ENCODE measurements at places on chromosomes 12 and 14.

DNA sequence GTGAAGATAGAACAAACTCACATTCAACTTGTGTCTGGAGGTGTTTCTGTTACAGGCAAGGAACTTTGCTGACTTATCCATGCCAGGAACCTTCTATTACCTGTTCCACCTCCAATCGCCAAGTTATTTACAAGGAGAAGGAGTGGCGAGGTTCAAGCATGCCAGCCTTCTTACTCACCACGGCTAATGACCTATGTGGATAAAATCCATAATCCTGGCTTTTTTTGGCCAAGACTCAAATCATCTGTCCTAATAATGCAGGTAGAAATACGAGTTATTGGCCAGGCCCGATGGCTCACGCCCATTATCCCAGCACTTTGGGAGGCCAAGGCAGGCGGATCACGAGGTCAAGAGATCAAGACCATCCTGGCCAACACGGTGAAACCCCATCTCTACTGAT lies 241.6 kb downstream of the TMEM132D start:
- no peak for DNase-seq

GRCh38 chr12:113926788-113927187 lies 39.3 kb downstream of the RBM19 start:
- no peak for DNase-seq

DNA sequence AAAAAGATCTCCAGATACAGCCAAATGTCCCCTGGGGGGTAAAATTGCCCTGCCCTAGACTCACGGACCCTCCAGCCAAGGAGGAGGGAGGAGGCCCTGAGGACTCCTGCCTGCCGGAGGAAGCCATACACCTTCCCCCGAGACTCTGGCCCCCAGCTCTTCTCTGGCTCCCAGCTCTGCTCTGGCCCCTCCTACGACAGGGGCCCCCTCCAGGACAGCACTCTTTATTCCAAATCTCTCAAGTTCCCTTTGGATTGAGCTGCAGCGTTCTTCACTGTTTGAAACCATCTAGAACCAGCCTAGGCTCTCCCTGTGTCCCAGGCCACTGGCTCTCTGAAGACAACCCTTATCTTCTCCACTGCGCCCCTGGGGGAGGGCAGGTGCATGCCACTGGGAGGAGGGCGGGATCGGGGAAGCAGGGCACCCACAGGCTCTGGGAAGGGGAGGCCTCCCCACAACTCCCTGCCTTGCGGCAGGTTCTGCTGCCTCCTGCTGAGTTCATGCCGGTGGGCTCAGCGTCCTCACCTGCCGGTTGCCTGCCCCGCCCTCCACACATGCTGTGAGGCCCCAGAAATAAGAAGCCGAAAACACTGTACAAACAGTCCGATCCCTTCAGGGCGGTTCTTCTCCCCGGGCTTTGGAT lies 112.7 kb downstream of the DICER1 start:
- DNase-seq, result no peak

GRCh38 chr14:91869556-91869955 lies 2.2 kb upstream of the TC2N start:
- DNase-seq, result no peak

- DNase-seq, result no peak
Measured at GRCh38 chr12:94815958-94816357, 165.6 kb upstream of the TMCC3 start.
